Right lobe of liver (tissue), 6 donors: ENCODE measurements at places on chromosomes 2 and 18. TPM values are rescaled to one million over a fixed set of nuclear protein-coding genes. Genes with fewer than 3 reads are reported as not detected.
A peak's percentile ranks its signal among the peaks of the same experiment; 100 is the strongest.

The CFAP210 gene
- total RNA-seq, result not detected

- H3K27ac ChIP-seq, result no peak overlapping the region
- DNase-seq, result no peak
- no peak overlapping the region for H3K4me3 ChIP-seq
- H3K27me3 ChIP-seq, result no peaks in the 10 kb centered on the region
- no peaks in the 10 kb centered on the region for H3K36me3 ChIP-seq
- no peaks in the 10 kb centered on the region for H3K4me1 ChIP-seq
Measured at GRCh38 chr18:45713239-45713638, 10.7 kb upstream of the SLC14A1 start.

The RNU2-63P gene
- total RNA-seq, result not detected

- no peaks in the 10 kb centered on the region for H3K36me3 ChIP-seq
- no peak overlapping the region for H3K4me3 ChIP-seq
- H3K27me3 ChIP-seq, result no peaks in the 10 kb centered on the region
- no peak for DNase-seq
- no peaks in the 10 kb centered on the region for H3K4me1 ChIP-seq
Measured at GRCh38 chr2:60906395-60906794, 25.0 kb downstream of the REL start.

The CRYGC gene
- not detected for total RNA-seq

DNA sequence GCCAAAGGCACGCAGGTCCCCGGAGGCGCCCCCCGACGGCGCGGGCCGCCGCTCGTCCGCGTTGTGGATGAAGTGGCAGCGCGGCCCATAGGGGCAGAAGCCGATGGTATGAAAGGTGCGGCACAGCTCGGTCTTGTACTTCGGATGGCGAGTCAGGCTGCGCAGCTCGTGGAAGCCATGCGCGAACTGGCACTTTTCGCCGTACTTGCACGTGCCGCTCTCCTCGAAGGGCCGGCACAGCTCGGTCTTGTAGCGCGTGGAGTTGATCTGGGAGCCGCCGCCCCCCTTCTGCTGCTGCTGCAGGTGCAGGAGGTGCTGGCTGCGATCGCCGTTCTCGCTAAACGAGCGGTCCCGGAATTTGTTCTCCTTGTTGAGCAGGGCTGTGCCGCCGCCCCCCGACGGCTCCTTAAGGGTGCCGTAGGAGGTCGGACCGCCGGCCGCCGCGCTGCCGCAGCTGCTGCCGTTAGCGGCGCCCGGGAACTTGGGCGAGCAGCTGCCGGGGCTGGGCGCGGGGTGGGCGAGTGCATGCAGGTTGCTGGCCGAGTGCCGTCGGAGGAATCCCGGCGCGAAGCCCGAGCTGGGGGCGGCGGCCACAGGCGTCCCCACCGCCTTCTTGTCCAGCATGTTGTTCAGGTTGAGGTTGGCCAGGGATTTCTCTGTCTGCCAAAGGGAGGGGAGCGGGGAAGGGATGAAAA lies 1.2 kb downstream of the ZFP36L2 start:
- H3K4me3 ChIP-seq, result peak overlapping the region; percentile 81
- peak overlapping the region; percentile 97 for H3K27ac ChIP-seq
- H3K36me3 ChIP-seq, result peaks cover 33% of the 10 kb centered on the region
- peaks cover 33% of the 10 kb centered on the region for H3K4me1 ChIP-seq

DNA sequence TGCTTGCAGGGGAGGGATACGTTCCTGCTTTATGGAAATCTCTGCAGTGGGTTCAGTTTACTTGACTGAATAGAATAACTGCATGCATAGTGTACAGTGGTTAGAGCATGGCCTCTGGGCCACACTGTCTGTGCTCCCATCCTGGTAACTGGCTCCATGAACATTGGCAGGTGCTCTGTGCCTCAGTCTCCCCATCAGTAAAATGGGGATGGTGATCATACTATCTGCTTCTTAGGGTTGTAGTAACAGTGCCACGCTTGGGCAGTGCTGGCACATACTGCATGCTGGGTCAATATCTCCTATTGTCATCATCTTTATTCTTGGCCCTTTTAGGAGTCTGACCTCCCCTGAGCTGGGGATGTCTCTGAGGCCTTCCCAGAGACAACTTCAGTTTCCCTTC lies 117.3 kb downstream of the CTIF start:
- peak; percentile 13 for DNase-seq
- no peak overlapping the region for H3K4me3 ChIP-seq
- H3K36me3 ChIP-seq, result no peaks in the 10 kb centered on the region
- H3K4me1 ChIP-seq, result no peaks in the 10 kb centered on the region

DNA sequence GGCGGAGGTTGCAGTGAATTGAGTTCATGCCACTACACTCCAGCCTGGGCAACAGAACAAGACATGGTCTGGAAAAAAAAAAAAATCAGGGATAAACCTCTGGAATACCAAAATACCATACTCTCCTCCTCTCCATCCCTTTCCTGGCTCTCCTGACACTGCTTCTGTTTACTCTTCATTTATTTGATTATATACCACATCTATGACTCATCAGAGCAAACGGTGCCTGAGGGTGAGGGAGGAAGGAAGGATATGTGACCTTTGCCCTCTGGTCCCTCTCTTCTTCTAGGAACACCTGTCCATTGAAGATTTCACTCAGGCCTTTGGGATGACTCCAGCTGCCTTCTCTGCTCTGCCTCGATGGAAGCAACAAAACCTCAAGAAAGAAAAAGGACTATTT lies 30.0 kb downstream of the VIL1 start:
- H3K36me3 ChIP-seq, result no peaks in the 10 kb centered on the region
- DNase-seq, result no peak
- no peak overlapping the region for H3K4me3 ChIP-seq
- no peak overlapping the region for H3K27ac ChIP-seq

The APOB gene
- 2,883 TPM for total RNA-seq

The CD28 gene
- 0.24 TPM for total RNA-seq

The LIPG gene
- 120 TPM for total RNA-seq

DNA sequence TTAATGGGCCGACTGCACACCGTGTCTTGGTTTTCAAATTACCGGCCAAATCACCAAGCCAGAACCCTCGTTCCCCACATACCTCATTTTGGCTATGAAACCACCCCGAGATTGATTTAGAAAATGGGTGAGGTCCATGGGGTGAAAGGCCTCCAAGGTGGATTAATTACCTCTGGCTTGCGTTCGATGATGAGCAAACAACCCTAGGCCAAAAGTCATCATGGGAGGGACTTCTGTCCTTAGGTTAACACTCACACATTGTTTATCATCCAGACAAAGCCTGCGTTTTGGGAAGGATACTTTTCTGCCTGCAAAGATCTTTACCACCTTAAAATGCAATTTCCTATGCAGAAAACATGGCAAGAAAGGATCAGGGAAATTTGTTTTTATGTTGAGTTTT lies 48.5 kb downstream of the GALR1 start:
- H3K27me3 ChIP-seq, result no peaks in the 10 kb centered on the region
- no peak for DNase-seq
- H3K4me1 ChIP-seq, result no peaks in the 10 kb centered on the region
- H3K36me3 ChIP-seq, result no peaks in the 10 kb centered on the region
- H3K27ac ChIP-seq, result no peak overlapping the region
- no peak overlapping the region for H3K4me3 ChIP-seq

DNA sequence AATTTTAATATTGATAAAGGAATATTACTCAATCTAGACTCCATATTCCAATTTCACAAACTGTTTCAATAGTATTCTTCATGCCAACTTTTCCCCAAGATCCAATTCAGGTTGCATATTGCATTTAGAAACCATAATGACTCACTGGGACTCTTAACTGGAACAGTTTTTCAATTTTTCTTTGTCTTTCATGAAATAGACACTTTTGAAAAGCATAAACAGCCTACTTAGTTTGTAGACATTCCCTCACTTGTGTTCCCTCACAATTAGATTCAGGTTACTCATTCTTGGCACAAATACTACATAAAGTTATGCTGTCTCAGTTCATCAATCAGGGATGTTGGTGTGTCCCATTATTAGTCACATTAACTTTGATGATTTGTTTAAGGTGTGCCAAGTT lies 1768.4 kb upstream of the PIK3C3 start:
- no peak overlapping the region for H3K27ac ChIP-seq
- H3K4me1 ChIP-seq, result no peaks in the 10 kb centered on the region
- H3K27me3 ChIP-seq, result no peaks in the 10 kb centered on the region
- no peak for DNase-seq

DNA sequence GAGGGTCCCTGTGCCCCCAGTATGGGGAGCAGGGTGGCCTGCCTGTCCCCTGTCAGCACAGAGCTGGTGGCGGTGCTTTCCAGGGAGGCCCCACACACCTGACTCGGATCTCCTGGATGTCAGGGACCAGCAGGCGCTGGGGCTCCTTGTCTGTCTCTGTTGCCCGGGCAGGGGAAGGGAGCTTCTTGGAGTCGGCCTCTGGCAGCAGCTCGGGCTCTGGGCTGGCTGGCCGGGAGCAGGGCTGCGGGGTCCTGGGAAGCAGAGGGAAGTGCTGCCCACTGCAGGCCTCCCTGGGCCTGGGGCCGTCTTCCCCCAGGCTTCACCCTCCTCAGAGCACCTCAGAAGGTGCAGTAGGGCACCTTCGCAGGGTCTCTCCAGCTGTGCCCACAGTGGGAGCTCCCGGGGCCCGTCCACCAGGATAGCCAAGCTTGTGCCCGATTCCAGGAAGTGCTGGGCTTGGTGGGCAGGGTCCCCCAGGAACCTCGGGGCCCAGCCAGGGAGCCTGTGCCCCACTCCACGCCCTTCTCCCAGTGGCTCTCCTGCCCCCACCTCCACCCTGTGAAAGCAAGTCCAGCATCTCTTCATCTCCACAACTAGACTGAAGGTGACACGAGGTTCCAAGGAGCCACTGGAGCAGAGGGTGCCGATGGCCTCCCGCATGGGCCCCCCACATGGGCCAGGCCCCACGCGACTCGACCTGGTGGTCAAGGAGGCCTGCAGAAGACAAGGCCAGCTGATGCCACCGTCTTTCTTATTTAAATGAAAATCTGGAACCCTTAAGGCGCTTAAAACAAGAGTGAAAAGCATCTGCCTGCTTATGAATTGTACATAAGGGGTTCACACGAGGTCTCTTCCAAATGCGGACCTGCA lies 28.2 kb downstream of the AQP12A start:
- no peaks in the 10 kb centered on the region for H3K4me1 ChIP-seq
- no peaks in the 10 kb centered on the region for H3K27me3 ChIP-seq
- H3K27ac ChIP-seq, result no peak overlapping the region
- no peak for DNase-seq
- H3K36me3 ChIP-seq, result no peaks in the 10 kb centered on the region
- no peak overlapping the region for H3K4me3 ChIP-seq
